ENCODE measurements at places on chromosomes 4 and X.

DNA sequence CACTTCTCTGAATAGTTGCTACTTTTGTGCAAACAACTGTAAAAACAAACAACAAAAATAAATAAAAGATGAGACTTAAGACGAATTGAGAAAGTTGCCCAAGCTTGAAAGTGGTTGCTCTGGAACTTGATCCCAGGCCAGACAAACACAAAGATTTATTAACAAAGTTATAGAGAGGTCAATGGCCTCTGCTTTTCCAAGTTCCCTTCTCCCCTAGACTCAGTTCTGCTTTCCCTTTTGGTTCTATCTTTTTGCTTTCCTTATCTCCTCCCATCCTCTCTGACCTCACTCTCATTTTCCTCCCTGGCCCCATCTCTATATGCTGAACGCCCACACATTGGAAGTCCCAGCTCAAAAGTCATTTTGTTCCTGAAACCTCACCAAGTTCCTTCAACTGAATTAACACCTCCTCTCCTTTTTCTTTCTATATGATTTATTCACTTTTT is 82.7 kb downstream of the MXRA5 start:
- DNase-seq = no peak

GRCh38 chr4:56026596-56026995 is 77.9 kb downstream of the CEP135 start:
- DNase-seq = no peak

GRCh38 chr4:7530082-7530481 is 95.4 kb upstream of the PSAPL1 start:
- DNase-seq = no peak

DNA sequence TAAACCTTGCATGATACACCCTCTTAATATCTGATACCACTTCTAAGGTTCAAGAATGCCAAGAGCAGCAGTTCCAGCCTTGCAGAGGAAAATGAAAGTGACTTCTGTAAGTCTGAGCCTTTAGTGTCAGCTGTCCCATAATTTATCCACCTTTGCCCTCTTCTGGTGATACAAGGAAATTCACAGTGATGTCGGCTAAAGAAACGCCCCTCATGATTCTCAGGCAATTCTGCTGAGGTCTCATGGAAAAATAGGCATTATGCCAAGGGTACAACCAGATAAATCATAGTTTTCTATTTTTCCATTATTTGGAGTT is 172.2 kb upstream of the CXCL13 start:
- DNase-seq = peak; percentile 15

DNA sequence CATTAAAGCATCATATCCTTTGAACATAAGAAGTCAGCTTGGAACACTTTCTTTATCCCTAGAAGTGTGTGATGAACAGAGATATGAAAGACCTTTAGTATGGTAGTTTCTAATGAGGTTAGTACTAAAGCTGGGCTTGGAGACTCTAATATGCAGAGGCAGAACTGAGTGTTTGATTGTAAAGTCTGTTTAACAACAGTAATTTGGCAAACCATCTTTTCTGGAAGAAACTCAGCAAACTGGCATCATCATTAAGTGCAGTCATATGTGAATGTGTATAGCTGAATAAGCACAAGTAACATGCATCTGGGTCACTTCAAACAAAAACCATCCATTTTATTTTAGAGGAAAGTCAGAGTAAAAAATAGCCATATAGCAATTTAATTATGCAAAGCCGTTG is 385.9 kb upstream of the MAD2L1 start:
- no peak for DNase-seq

DNA sequence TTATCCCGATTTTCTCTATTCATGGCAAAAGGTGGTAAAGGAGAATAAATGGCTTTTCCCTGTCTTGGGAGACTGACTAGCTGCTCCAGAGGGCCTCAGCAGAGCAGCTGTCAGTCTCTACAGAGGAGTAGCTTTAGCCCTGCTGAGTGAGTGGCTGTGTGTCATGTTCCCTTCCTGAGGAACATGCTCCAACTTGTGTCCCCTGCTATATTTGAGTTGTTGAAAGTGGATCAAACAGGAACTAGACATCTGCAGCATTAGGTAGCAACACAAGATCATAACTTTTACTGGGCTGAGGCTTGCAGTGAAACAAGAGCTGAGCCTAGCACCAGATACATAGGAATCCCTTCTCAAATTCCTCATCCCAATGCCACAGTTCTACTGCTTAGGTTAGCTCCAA is 26.7 kb upstream of the PLAC1 start:
- no peak for DNase-seq
